ENCODE measurements at places on chromosomes 7 and 10.

- no peak for DNase-seq
Measured at GRCh38 chr10:1776127-1776662, 38.9 kb upstream of the ADARB2 start.

GRCh38 chr10:52257692-52258075, 56.4 kb upstream of the DKK1 start:
- DNase-seq, result no peak

DNA sequence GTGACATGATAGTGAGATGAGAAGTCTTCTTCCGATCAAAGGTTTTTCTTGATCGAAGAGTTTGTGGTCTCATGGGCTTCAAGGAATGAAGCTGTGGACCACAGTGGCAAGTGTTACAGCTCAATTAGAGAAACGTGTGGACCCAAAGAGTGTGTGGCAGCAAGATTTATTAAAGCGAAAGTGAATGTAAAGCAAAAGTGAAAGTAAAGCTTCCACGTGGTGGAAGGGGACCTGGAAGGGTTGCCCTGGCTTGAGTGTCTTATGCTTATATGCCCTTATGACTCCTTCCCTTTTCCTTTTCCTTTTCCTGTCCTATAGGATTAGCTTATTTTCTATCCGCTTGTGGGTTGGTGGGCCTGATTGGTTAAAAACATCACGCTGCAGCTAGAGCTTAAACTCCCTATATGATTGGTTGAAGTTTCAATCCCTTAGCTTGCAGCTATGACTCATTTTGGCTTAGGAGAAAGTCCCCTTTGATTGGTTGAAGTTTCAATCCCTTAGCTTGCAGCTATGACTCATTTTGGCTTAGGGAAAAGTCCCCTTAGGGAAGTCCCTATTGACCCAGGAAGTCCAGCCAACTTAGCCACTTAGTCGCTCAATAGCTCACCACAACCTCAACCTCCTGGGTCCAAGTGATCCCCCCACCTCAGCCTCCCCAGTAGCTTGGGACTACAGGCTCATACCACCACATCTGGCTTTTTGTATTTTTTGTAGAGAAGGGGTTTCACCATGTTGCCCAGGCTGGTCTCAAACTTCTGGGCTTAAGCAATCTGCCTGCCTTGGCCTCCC, 34.7 kb downstream of the MRPS24 start:
- DNase-seq, result no peak

GRCh38 chr7:104160375-104160774, 47.4 kb downstream of the ORC5 start:
- no peak for DNase-seq

GRCh38 chr7:116956477-116956804, 3.1 kb downstream of the ST7 start:
- DNase-seq, result no peak

- DNase-seq, result no peak
Measured at GRCh38 chr10:102501201-102502028, 1.1 kb downstream of the ACTR1A start.

- DNase-seq, result no peak
Measured at GRCh38 chr10:119449760-119450461, 92.6 kb downstream of the RGS10 start.

- no peak for DNase-seq
Measured at GRCh38 chr10:91287276-91287675, 66.8 kb downstream of the PCGF5 start.

DNA sequence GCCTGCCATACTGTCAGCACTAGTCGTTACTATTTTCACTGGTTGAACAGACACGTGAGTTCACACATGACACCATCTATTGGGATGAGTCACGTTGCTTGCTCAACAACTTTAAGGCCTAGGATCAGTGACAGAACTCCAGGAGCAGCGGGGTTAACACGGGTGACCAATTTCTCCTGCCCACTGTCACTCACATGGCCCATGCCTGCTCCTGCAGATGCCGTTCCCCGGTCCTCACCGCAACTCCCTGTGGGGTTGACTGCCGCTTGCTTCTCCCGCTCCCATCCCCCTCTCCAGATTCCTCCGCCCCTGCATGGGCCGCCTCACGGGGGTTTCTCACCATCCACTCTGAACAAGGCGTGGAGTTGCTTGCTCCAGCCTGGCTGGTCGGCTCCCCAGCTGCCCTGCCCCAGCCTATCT, 128.2 kb downstream of the TAX1BP1 start:
- no peak for DNase-seq

GRCh38 chr7:106979551-106980357, 64.8 kb upstream of the PRKAR2B start:
- DNase-seq, result no peak

GRCh38 chr10:36440539-36440938, 684.9 kb upstream of the ANKRD30A start:
- no peak for DNase-seq

DNA sequence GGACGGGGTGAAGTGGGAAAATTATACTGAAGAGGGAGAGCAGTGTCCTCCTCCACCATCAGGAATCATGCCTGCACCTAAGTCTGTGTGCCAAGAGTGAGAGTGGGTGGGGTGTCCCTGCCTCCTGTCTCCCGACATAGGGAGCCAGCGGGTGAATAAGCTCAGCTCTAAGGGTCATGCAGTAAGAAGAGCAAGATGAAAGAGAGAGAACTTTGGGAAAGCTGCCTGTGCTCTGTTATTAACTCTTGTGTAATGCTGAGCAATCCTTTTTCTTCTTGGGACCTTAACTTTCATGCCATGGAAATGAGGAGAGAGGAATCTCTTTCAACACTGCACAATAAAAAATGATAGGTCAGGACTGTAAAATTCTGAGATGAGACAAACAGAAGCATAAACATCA, 7.9 kb upstream of the TCAF1 start:
- DNase-seq, result no peak

DNA sequence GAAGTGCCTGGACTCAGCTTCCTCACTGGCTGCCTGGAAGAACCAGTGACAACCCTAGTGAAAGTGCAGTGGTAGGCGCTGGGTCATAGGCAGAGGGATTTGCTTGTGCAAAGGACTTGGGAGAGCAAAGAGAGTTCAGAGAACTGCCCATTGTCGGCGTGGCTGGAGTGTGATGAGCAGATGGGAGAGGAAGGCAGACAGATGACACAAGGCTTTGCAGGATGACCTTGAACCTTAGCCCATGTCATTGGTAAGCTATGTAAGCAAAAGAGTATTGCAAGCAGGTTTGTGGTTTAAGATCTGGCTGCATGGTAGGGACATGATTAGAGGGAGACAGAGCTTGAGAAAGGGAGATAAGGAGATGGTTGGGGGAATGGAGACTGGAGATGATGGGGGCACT, 35.3 kb upstream of the NOBOX start:
- no peak for DNase-seq

GRCh38 chr7:124072603-124073309, 39.9 kb upstream of the TMEM229A start:
- no peak for DNase-seq

- no peak for DNase-seq
Measured at GRCh38 chr10:104259999-104260774, 5.5 kb downstream of the GSTO1 start.

GRCh38 chr10:126380352-126381076, 7.8 kb downstream of the ADAM12 start:
- no peak for DNase-seq

- DNase-seq, result no peak
Measured at GRCh38 chr10:16626697-16627096, 105.0 kb upstream of the C1QL3 start.

GRCh38 chr10:80414142-80414895, 6.0 kb downstream of the PRXL2A start:
- no peak for DNase-seq

GRCh38 chr7:151114151-151115090, 28.1 kb downstream of the AGAP3 start:
- DNase-seq, result no peak

DNA sequence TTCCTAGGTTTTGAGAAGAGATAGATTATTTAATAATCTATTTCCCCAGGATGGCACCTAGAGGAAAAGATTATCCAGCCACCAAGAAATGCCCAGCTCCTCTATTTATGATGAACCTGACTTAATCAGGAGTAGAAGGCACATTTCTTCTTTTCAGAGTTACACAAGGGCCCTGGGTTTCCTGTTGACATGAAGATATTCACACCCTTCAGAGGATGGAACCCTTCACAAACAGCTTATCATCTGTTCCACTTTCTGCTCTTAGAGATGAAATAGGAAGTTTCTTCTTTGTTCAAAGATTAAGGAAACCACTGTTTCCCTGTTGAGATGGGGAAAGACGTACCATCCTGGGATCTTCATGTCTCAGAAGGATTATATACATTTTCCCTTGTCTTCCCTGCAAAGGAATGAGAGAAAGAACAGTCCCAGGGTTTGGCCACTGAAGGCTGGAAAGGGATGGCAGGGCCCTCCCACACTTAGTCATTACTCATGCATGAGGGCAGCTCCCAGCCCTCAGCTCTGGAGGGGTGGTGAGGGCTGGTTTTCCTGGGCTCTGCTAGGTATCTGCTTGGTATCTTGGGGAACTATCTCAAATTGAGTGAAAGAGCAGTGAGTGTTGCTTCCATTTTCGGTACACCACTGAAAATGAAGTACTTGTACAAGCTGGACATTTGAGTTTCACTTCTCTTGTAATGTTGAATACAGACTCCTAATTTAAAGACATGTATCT, 64.0 kb downstream of the MTPAP start:
- no peak for DNase-seq

GRCh38 chr7:2141651-2142050, 91.1 kb downstream of the MAD1L1 start:
- no peak for DNase-seq

- DNase-seq, result no peak
Measured at GRCh38 chr10:124077208-124077993, 16.0 kb downstream of the CHST15 start.

DNA sequence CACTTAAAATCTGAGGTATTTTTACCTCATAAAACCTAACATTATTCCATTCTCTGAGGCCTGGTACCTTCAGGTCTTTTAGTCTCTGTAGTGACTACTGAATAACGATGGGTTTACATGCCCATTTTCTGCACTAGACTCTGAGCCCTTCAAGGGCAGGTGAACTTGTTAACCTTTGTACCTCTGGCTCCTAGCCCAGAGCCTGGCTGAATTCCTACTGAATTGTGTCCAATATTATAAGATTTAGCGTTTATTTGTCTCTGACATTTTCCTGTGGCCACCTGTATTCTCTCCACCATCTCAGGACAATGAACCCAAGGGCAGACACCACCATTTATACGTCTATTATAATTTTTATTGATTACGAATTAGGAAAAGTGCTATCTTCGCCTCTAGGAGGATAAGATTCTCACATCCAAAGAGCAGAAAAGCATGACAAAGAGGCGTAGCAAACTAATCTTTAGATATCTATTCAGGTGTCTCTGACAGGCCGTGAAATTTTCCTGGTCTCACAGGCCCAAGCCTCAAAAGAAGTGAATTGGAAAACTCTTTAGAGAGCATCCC, 27.9 kb upstream of the HNRNPH3 start:
- DNase-seq, result no peak

GRCh38 chr7:24192691-24193090, 91.3 kb upstream of the NPY start:
- no peak for DNase-seq

DNA sequence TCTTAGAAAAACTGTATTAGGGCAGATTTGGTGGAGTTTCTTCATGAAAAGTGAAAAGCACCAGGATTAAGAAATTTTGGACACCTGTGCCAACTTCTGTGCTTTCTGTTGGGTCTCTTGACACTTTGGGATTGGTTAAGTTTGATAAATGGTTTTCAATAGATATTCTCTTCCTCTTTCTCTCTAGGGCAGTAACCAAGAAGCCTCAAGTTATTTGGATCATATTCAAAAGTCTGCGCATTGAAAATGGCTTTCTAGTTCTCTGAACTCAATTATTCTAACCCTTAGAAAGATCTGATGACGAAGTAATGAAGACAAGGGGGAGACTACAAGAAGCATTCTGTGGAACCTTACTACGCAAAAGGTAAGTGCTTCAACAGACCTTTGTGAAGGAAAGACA, 144.0 kb upstream of the CCDC6 start:
- no peak for DNase-seq

- no peak for DNase-seq
Measured at GRCh38 chr10:68202960-68203353, 29.0 kb downstream of the ATOH7 start.

DNA sequence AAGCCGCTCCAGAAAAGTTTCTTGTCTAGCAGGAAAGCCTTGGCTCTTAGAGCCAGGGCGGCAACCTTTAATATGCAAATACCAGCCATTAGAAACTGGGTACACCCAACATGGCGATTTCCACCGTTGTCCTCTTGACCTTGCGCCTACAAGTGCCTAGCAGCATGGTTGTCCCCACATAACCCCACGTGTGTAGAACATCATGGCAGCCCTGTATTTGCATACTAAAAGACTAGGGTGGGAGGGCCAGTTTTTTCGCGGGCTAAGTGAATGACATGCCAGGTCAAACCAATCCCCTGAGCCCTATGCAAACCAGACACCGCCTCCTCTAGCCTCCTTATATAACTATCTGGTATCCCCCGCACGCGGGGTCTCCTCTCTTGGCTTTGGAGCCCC, 58.4 kb upstream of the FZD8 start:
- DNase-seq, result no peak

- DNase-seq, result no peak
Measured at GRCh38 chr10:129505500-129506075, 38.5 kb downstream of the MGMT start.

DNA sequence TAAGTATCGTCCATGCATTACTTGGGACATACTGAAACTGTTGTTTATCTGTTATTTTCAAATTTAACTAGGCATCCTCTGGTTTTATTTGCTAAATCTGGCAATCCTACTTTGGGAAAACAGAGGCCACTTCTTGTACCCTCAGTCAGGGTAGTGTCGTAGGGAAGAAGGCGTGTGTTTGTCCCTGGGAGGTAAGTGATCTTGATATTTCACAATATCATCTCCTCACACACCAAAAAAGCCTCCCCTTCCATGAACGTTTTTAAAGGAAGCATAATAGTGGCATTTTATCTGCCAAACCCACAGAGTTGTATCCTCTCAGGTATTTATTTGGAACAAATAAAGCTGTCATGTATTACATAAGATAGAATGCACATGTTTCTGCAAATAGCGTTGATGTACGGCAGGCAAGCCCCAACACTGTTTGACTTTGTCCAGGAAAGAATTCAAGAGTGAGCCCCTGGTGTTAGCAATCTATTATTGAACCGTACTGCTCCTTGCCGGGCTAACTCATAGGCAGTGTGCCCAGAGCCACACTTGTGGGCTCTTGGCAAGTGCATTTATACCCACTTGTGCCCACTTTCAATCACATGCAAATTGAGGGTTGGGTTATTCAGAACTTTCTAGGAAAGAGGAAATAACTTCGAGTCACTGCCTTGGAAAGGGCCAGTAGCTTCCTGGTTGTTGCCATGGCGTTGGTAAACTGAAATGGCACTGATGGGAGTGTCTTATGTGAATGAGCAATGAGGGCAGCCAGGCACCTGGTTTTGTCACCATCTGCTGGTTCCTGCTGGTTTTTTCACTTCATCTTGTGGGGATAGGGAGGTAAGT, 266.0 kb downstream of the USP6NL start:
- DNase-seq, result no peak

- DNase-seq, result no peak
Measured at GRCh38 chr10:113001599-113002448, 51.8 kb downstream of the TCF7L2 start.
